Left lobe of liver (tissue), 2 donors: ENCODE measurements at places on chromosomes 7 and 10.
A peak's percentile ranks its signal among the peaks of the same experiment; 100 is the strongest.

GRCh38 chr7:19552576-19552975, 156.3 kb downstream of the POLR1F start:
- DNase-seq: no peak

GRCh38 chr10:43203448-43204041, 63.3 kb downstream of the RASGEF1A start:
- DNase-seq: peak; percentile 43

DNA sequence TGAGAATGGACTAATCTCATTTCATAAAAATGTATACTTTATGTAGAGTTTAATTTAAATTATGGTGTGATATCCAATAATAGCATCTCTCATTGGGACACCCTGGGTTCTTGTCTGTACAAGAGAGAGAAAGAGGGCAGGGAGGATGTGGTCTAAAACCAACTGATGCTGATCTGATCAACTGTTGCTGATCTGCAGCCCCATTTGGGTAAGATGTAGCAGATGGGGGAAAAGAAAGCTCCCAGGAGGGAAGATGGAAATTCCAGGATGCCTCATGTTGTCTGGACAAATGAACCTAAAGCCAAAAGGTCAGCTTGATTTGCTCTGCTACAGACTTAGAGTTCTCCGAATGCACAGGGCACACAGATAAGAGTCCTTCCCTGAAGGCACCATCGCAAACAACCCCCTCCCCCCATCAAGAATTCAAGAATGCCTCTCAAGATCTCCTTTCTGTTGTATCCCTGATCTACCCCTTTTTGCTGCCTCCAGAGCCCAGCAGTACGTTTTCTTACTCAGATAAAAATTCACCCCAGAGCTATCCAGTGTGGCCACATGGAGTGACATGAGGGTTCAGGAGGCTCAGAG, 171.4 kb upstream of the INHBA start:
- DNase-seq: no peak

GRCh38 chr7:39252916-39253315, 275.2 kb downstream of the POU6F2 start:
- no peak for DNase-seq

- no peak for DNase-seq
These were observed 19.2 kb downstream of the YKT6 start for GRCh38 chr7:44220046-44220357.

- DNase-seq: no peak
These were observed 36.2 kb downstream of the FAM20C start for GRCh38 chr7:228610-229009.

GRCh38 chr7:48511080-48511479, 339.8 kb downstream of the ABCA13 start:
- no peak for DNase-seq

GRCh38 chr10:26557641-26558014, 119.5 kb downstream of the APBB1IP start:
- no peak for DNase-seq

DNA sequence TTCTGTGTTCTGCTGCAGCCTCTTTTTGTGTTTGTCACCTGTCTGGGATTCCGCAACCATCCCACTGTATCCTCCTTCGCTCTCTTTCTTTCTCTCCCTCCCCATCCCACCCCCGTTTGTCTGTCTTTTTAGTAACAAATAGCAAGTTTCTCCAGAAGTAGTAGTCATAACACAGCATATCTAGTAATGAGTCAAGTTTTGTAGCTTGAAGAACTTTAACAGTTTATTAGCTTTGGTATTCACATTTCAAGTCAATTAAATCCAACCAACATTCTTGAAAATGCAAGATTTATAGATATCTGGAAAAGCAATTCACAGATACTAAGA, 154.1 kb upstream of the MTPN start:
- DNase-seq: no peak

GRCh38 chr10:70590655-70591416, 11.7 kb downstream of the PRF1 start:
- peak; percentile 19 for DNase-seq

GRCh38 chr7:149043936-149044335, 15.6 kb upstream of the PDIA4 start:
- no peak for DNase-seq

- no peak for DNase-seq
These were observed 56.2 kb upstream of the SMNDC1 start for GRCh38 chr10:110360857-110361474.

- DNase-seq: no peak
These were observed 86.0 kb upstream of the ANKRD1 start for GRCh38 chr10:91006752-91007346.

DNA sequence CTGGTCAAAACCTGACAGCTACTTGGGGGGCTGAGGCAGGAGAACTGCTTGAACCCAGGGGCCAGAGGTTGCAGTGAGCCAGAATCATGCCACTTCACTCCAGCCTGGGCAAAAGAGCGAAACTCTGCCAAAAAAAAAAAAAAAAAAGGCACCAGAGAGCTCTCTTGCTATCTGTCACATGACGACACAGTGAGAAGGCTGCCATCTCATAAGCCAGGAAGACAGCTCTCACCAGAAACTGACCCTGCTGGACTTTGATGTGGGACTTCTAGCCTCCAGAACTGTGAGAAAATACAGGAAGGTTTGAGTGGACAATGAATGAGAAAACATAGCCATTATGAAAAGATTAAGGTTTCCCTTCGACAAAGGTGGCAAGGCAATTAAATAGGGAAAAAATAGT, 51.1 kb upstream of the KCNIP2 start:
- DNase-seq: peak; percentile 77

DNA sequence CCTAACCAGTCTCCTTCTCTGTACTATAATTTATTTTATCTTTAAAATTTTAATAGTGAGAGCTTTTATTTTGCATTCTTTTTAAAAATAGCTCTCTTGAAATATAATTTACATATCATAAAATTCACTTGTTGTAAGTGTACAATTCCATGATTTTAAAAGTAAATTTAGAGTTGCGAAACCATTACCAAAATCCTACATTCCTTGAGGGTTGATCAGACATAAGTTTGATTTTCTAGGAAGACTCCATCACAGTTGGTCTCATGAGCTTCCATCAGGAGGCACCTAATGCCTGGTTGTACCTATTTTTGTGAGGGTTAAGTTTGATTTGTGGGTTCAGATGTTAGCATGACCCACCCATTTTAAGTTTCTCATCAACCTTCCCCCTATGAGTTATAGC, 108.1 kb downstream of the BMPER start:
- DNase-seq: no peak

- no peak for DNase-seq
These were observed 263.2 kb downstream of the FZD1 start for GRCh38 chr7:91527460-91527859.

GRCh38 chr10:32911285-32912016, 46.6 kb downstream of the ITGB1 start:
- no peak for DNase-seq

DNA sequence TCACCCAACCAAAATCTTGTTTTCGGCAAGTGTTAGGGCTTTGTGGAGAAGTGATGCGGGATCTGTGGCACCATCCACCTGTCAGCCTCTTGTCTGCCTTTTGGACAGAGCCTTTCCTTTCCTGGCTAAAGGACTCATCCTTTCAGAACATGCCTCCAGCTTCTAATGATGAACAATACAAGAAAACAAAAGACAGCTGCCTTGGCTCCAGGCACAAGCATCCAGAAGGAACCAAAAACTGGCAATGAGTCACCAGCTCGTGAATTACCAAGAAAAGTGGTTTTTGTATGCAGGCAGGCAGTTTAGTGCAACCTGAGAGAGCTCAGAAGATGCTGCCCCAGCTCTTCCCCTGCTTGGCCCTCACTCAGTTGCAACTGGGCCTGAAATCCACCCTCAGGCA, 84.6 kb upstream of the NAMPT start:
- DNase-seq: no peak

DNA sequence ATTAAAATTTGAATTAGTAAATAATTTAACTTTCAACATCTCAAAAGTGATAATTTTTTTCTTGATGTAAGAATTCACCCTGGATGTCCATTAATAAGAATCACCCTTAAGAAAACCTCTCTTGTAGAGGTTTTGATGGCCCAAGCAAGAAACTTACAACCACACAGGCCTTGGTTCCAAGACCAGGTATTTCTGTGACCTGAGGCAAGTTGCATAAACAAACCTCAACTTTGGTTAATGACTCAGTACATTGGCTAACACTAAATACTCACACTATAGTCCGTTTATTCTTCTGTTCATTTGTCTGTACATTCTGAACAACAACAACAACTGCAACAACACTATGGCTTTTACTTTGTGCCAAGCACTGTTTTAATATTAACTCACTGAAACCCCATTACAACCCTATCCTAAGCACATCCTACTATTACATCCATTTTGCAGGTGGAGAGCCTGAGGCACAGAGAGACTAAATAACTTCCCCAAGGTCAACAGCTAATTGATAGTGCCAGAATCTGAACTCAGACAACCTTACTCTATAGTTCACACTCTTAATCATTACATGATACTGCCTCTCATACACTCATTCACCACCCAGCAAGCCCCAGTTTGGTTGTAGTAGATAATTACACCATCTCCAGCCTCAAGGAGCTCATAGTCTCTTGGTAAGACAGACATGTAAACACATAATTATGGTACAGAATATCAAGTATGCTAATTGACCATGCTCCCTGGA, 6.6 kb downstream of the ANK3 start:
- no peak for DNase-seq

GRCh38 chr10:57579926-57580325, 687.8 kb downstream of the IPMK start:
- no peak for DNase-seq

- DNase-seq: peak; percentile 66
These were observed 121.0 kb downstream of the HIP1 start for GRCh38 chr7:75617634-75618234.

DNA sequence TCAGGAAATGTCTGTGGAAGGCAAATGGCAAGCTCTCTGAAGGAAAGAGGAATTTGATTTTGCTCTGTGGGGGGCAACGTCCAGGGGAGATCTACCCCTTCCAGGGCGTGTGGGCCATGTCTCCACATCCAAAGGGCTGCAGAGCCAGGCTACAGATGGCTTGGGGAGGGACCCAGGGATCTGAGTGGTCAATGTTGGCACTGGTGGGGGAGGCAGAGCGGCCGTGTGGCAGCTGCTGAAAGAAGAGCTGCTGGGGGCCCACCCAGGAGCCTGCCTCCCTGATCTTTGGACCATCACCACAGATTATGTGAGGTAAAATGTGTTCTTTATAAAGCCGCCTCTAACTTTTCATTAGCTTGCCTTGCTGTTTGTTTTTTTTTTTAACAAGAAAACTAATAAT, 144.1 kb downstream of the HERPUD2 start:
- DNase-seq: no peak

DNA sequence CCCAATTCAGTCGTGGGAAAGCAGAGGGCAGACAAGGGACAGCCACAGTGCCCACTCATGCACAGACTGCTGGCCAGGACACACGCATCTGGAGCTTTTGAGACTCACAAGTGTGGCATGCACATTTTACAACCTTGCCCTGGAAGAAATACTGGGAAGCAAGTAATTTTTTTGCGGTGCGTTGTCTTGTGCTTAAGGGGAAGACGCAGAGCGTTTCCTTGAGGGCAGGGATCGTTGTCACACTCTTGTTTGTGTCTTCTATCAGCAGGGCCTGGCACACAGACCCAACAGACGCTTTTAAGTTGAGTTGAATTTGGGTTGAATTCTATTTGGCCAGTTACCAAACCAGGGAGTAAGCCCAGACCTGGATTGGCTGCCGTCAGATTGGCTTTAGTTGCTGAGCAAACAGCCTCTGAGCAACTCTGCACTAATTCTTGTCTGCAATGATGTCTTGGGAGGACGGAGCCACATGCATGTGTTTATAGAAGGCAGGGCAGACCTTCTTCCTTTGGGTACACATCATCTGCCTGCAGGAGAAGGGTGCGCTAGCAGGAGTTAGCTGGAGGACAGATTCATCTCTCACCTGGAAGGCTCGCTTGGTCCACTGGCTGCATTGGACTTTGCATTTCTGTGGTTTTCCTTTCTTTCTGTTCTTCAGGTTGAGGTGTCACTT, 38.4 kb downstream of the IL2RA start:
- DNase-seq: no peak

GRCh38 chr7:143148651-143149050, 16.8 kb downstream of the PIP start:
- no peak for DNase-seq

DNA sequence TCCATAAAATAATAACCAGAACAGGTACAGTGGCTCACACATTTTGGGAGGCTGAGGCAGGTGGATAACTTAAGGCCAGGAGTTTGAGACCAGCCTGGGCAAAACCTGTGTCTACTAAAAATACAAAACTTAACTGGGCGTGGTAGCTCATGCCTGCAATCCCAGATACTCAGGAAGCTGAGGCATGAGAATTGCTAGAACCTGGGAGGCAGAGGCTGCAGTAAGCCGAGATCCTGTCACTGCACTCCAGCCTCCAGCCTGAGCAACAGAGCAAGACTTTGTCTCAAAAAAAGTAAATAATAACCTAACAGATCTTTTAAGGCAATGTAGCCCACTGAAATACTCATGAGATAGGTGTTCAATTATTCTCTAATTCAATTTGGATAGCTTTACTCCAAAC, 107.1 kb upstream of the ASAH2 start:
- no peak for DNase-seq

DNA sequence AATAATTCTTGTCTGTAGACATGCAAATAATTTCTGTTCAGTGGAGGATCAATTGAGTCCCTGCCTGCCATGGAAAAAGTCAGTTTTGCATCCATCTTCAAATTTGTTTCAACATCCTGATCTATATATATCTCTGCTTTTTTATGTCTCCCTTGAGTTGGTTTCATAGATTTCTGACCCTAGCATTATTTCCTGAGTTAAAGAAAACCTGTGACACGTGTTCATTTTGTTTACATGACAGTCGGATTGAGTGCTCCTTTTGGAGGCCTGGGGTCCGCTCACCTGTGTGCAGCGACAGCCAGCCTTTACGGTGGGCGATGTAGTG, 674 bp downstream of the MRPS24 start:
- DNase-seq: no peak

GRCh38 chr7:33650828-33651227, 254.5 kb upstream of the BMPER start:
- DNase-seq: no peak

GRCh38 chr7:11833431-11833830, 1.4 kb upstream of the THSD7A start:
- no peak for DNase-seq

DNA sequence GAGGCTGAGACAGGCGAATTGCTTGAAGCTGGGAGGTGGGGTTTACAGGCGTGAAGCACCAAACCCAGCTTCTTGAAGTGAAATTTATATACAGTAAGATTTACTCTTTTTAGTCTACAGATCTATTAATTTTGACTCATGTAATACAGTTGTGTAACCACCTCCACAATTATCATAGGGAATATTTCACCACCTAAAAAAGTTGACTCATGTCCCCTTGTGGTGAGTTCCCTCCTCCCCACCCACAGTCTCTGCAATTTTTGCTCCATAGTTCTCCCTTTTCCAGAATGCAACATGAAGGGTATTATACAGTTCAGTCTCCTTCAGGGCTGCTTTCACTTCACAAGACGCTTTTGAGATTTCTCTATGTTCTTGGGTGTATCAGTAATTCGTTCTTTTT, 156.8 kb downstream of the FAM107B start:
- no peak for DNase-seq

- no peak for DNase-seq
These were observed 406 bp downstream of the ZP3 start for GRCh38 chr7:76425156-76425555.

GRCh38 chr7:129742256-129742655, 130.7 kb downstream of the NRF1 start:
- no peak for DNase-seq

- DNase-seq: no peak
These were observed 6.2 kb downstream of the CALHM2 start for GRCh38 chr10:103445767-103446567.

GRCh38 chr10:102010961-102011360, 45.0 kb downstream of the ARMH3 start:
- DNase-seq: no peak

GRCh38 chr10:4691776-4692175, 134.2 kb upstream of the AKR1E2 start:
- DNase-seq: no peak
